ENCODE measurements at places on chromosomes 6 and 20.
A peak's percentile ranks its signal among the peaks of the same experiment; 100 is the strongest.

- ATAC-seq, result no peak
Observed at GRCh38 chr20:9507544-9508239, 6.7 kb upstream of the LAMP5 start.

DNA sequence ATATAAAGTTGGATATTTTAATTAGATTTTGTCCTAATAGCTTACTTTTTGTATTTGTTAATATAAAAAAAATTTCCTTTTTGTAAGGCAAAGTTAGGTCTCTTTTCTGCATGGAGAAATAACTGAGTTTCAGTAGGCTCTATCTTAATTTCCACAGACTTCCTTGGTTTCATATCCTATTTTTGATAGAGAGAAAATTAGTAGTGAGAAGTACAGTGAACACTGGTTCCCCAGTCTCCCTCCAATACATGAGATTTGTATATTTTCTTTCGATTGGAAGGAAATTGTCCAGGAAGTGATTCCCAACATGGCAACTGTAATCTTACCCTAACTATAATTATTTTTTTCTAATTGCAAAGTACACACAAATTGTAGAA, 26.4 kb downstream of the TRIM27 start:
- ATAC-seq, result no peak

DNA sequence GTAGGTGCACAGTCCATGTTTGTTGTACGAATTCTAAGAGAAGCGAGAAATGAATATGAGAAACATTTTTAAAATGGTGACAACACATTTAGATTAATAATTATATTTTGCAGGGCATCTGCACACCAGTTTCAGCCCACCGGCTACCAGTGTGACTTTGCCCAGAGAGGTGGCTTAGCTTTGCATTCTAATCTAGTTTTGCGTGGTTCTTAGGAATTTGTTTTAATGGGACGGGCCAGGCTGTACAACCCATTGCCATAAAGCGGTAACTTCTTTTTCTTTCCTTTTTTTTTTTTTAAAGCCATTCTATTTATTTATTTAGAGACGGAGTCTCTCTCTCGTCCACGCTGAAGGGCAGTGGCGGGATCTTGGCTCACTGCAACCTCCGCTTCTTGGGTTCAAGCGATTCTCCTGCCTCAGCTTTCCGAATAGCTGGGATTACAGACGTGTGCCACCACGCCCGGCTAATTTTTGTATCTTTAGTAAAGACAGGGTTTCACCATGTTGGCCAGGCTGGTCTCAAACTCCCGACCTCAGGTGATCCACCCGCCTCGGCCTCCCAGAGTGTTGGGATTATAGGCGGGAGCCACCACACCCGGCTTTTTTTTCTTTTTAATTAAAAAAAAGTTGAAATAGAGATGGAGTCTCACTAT, 829 bp downstream of the MANBAL start:
- no peak for ATAC-seq

DNA sequence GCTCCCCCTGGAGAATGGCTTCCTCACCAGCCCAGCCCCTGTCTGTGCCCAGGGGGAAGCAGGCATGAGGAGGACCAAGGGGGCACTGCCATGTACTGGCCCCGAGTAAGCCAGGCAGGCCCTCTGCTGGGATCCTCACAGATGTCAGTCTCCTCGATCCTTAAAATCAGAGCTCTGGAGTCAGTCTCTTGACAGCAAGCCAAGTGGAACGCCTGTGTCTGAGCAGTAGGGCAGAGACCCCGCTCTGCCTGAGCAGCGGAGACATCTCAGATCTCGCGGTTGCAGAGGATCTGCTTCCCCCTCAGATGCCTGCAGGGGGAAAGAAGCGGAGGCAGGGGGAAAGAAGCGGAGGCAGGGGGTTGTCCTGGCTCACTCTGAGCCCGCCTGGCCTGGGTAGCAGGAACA, 92.6 kb downstream of the SNX5 start:
- ATAC-seq, result no peak

- no peak for ATAC-seq
Observed at GRCh38 chr20:58470336-58471192, 44.6 kb downstream of the APCDD1L start.

DNA sequence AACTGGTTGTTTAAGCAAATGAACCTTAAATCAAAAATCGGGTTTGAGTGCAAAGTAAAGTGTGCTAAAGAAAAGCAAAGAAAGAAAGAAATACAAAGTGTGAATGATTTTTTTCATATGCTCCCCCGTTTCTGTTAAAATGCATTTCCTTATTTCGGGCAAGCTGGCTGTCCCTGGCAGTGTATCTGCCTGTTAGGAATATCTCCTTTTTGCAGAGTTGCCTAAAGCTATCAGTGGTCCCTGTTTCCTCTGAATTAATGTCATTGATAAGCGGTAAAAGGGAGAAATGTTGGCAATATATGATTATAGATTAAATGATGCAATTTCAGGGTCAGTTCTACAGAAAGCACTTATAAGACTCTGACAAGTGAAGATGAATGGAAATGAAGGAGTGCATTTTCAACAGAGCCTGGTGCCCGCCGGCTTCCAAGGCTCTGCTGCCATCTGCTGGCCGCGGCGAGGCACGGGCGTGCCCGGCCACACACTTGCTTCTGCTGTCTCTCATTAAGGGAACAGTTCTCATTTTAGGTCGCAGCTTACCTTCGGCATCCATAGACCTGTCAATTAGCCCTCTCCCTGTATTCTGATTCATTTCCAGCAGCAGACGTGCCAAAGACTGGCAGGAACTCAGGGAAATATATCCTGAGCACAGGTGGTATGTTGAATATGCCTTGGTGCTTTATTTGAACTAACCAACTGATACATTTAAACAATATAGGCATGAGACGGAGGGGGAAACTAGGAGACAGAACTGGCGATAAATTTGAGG, 381.9 kb downstream of the C6orf118 start:
- ATAC-seq, result peak; percentile 45

DNA sequence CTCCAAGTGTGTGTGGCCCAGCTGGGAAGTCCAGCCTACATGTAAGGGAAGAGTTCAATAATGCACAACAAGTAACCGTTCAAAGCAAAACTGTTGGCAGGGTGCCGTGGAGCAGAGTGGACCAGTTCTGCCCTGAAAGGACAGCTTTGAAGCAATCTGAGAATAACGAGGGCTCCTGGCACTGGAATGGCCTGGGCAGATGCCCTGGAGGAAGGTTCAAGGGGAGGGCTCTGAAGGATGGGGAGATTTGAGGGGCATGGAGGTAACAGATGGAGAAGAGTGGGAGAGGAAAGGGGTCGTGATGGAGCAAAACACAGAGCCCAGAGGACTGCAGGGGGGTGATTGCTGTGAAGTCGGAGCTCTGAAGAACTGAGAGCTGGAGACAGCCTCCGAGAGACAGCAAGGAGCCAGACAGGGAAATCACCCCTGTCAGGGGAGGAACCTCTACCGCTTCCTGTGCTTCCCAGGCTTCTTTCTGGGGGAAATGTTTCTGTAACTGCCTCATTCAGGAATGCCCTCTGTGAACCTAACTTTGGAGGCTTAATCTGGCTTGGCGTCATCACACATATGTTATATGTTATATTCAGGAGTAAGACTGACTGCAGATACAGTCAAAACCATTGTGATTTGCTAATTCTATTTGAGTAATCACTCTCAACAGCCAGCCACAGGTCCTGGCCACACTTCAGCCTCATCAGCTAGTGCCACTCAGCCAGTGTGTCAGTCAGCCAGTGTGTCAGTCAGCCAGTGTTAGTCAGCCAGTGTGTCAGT, 41.2 kb downstream of the ZC3H12D start:
- ATAC-seq, result peak; percentile 27
